ENCODE measurements at places on chromosomes 2 and 18.
A peak's percentile ranks its signal among the peaks of the same experiment; 100 is the strongest.

- DNase-seq = no peak
Observed at GRCh38 chr18:23178661-23179081, 43.4 kb downstream of the CABLES1 start.

DNA sequence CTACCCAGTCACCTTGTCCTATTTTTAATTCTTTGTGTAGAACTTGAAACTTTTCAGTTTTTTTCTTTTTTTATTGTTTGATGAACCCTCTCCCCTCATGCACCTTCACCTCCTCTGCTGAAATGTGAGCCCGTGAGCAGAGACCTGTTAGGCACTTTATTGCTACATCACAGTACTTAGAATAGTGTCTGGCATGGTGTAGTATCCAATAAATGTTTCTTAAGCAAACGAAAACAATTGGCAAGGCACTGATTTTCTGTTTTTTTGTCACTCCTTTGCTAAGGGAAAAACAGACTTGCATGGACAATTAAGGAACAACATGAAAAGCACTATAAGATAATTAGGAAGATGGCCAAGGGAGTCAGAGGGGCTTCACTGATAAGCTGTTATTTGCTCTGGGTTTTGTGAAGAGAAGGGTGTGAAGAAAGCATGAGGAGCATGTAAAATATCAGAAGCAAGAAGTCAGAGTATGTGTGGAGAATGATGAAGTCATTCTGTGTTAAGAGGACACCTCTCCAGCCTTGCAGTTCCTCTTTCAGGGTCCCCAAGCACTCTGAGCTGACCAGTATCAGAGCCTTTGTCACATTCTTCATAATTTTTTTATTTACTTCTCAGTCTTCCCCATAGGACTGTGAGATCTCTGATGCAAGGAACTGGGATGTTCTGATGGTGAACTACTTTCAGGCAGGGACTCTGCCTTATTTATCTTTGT lies 99.7 kb upstream of the CAVIN2 start:
- no peak for DNase-seq

DNA sequence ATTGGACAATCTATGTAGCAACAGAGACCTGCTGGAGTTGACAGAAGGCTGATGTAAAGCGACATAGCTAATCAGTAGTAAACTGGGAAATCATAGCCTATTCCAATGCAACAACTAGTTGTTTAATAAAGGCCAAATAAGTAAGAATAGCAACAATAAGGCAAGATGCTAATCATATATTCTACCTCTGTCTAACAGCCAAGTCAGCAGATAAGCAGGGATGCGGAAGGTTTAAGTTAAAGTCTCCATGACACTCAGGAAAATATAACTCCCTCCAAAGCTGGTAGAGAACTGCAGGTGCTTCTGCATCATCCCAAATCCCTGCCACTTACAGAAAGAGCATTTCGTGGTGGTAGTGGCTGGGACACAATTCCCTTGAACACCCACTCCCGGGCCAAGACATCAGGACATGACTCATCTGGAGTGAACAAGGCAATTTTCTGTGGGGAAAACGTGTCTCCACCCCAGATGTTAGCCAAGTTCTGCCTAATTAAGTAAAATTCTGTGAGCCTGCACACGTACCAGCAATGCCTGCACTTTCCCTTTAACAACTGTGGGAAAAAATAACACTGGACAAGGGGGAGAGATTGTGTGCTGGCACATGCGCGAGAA lies 413.6 kb upstream of the ID2 start:
- DNase-seq = no peak

DNA sequence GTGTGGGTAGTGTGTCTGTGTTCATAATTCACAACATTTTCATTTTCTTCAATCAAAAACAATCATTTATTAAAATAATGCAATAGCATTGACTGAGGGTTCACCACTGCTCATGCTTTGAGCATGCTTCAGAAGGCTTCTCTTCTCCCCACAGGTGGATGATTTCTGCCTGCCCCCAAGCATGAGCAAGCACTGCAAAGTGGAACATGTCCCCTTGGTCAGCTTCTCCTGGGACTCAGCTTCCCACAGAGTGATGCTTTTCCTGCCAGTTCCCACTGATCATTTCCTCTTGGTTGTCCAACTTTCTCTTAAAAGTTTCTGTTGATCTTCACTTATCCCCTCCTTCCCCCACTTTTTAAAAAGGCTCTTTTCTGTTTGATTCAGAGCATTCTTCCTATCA lies 31.5 kb upstream of the CDH19 start:
- DNase-seq = no peak

DNA sequence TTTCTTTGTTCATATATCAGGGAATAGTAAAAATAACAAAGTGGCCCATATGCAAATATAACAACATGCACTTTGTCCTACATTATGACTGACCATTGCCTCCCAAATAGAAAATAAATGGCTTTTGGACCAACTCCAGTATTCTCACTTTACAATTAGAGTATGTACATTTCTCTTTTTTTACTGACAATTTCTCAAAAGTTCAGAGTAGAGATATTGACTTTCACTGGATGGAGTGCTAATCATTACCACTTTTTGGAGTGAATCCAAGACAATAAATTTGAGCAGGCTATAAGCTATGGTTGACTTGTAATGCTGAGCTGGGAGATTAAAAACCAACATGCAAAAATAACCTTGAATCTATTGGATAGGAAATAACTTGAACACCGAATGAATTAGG lies 987.4 kb downstream of the SUCLG1 start:
- DNase-seq = no peak

DNA sequence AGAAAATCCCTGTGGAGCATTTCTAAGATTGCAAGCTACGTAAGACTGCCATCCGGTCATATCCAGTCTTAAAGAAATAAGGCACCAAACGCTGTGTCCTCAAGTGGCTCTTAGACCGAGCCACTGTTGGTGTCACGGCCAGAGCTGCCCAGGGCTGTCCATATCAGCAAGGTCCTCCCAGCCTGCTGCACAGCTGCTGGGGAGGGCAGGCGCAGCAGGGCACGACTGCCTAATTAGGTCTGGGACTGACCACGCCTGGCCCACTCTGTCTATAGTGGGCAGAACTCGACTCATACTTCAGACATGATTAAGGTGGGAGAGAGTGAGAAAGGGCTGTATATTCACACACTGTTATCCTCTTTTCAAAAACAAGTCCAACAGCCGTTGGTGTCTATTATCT lies 39.3 kb downstream of the EIPR1 start:
- DNase-seq = no peak

GRCh38 chr2:70523996-70524965 lies 29.3 kb downstream of the TGFA start:
- DNase-seq = no peak

DNA sequence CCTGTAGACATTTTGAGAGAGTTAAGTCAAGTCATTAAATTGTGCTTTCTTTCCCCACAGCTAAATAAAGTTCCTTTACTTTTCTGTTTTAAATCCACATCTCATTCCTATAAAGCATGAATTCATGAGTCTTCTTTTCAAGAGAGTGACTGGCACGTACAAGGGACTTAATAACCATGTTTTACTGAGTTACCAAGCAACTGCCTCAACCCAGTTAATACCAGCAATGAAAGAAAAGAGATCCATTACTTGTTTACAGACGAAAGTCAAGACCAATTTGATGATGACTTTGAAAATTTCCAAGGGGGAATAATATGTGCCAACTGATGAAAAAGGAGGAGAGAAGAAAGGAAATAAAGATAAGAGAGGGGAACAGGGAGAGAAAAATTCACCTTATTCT lies 1082.5 kb upstream of the GYPC start:
- no peak for DNase-seq

DNA sequence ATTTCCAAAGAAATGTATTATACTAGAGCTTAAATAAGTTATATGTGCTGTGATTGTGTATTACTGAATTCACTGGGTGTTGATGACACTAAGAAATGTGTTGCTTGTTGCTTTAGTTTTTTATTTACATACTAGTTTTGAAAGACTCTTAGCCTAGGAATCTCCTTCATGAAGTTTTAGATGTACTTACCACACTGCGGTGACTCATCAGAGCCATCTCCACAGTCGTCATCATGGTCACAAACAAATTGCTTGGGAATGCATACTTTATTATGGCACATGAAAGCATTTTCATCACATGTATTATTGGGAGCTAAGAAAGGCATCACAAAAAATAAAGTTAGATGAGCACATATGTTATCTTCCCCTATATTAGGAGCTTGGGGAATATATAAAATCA lies 1624.2 kb downstream of the LRP1B start:
- no peak for DNase-seq

- DNase-seq = no peak
Observed at GRCh38 chr2:172105471-172106107, 2.9 kb upstream of the DLX2 start.

DNA sequence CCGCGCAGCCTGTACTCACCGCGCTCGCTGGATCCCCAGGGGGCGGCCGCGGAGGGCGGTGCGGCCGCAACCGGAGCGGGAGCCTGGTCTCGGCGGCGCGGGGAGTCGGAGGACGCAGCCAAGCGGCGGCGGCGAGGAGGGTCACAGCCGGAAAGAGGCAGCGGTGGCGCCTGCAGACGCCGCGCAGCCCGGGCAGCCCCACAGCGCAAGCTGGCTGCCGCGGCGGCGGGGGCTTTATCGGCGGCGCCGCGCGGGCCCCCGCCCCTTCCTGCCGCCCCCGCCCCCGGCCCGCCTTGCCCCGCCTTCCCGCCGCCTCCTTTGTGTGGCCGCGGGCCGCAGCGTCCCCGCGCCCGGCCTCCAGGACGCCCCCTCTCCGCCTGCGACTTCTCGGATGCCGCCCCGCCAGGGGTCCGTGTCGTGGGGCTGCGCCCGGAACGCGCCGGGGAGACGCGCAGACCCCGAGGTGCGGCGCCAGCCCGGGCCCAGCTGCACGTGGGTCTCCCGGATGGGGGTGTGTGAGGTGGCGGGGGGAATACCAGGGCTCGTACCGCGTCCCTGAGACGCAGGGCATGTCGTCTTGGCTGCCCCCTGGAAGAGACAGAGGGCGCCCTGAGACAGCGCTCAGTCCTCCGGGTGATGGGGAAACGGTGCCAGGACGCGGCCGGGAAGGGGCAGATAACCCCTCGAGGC lies at the start of gene SERPINE2:
SERPINE2 (minus strand) TSS at position 207 of the 690 bp plus-strand sequence. CDS start 37,386 bp downstream, outside the sequence.
- DNase-seq = peak; percentile 37

DNA sequence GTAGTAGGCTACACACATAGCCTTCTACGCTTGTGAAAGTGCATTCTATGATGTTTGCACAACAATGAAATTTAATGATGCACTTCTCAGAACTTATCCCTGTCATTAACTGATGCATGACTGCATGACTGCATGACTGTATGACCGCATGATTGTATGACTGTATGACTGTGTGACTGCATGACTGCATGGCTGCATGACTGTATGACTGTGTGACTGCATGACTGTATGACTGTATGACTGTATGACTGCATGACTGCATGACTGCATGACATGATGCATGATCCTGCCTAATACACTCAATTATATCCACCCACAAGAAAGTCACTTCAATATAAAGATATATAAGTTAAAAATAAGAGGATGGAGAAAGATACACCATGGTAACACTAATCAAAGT lies 365.4 kb upstream of the FSIP2 start:
- no peak for DNase-seq

- DNase-seq = no peak
Observed at GRCh38 chr18:48497863-48498262, 41.0 kb upstream of the CTIF start.

DNA sequence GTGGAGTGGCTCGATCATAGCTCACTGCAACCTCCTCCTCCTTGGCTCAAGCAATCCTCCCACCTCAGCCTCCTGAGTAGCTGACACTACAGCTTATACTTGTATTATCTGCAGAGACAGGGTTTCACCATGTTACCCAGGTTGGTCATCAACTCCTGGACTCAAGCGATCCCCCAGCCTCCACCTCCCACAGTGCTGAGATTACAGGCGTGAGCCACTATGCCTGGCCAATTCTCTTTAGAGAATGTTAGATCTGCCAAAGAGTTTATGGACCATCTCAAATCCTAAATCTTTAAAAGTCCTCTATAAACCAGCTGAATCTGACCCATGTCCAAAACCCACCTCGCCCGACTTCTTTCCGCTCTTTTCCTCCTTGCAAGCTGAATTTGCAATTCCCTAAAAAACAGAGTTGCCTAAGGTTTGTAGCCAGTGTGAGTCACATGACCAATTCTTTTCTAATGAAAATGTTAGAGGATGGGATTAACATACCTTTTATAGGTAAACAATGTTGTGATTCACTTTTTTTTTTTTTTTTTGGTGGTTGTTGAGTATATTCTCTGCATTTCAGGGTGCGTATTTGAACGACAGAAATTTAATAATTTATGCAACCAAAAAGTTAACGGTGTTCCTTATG lies 2.4 kb upstream of the PMAIP1 start:
- DNase-seq = no peak

GRCh38 chr18:48957616-48958015 lies 6.9 kb upstream of the SMAD7 start:
- no peak for DNase-seq

- no peak for DNase-seq
Observed at GRCh38 chr2:118524911-118525310, 322.5 kb downstream of the EN1 start.

DNA sequence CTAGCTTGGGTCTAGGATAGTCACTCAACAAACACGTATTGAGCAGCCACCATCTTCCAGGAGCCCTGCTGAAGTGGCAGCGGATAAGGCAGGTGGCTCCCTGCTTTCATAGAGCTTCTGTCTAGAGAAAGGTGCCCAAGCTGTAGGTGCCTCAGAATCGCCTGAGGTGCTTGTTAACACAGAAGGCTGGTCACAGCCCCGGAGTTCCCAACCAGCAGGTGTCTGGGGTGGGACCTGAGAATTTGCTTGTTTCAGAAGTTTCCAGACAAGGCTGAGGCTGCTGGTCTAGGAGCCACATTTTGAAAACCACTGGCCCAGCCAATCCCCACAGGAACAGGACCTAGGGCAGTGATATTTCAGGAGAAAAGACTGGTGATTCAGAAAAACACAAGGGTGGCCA lies 45.3 kb upstream of the SMAD7 start:
- DNase-seq = no peak

- DNase-seq = no peak
Observed at GRCh38 chr2:123036300-123036699, 988.8 kb upstream of the CNTNAP5 start.

DNA sequence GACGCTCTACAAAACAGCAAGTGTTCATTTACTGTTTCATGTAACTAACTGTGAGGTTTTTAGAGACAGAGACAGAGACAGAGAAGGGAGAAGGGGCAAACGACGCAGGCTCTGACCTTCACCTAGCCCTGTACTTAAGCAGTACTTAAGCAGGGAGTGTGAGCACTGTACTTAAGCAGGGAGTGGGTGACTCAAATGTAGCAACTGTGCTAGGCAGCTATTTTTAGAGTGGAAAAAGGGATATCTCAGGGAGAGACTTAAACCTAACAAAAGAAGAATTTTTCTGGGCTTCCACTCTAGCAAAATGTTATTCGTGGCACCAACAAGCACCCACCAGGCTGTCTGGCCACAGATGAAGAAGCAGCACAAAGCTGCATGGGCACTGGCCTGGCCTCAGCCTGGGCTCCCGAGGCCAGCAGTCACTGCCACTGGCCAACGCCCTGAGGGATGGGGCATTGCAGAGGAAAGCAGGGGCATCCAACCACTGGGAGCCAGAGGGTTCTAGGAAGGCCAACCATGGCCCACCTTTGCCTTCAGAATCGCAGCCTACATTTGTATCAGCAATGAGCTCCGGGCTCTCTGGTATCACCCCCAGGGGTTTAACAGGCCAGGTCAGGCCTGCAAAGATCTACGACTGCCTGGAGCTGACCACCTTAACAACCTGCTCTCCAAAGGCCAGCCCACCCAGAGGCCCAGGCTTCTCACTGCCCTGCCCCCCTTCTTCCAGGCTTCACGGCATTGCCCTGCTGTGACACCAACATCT lies 154.3 kb downstream of the TTC32 start:
- no peak for DNase-seq

- DNase-seq = no peak
Observed at GRCh38 chr2:139296672-139297209, 516.6 kb upstream of the NXPH2 start.

Data from stimulated activated CD8-positive, alpha-beta memory T cell treated with anti-CD3 and anti-CD28 coated beads, Interleukin-4, amount 100 ng/mL, for 4 hours (primary cell).